Aorta (tissue), 5 donors: ENCODE measurements at places on chromosomes 7 and 10. TPM values are rescaled to one million over a fixed set of nuclear protein-coding genes. Genes with fewer than 3 reads are reported as not detected.

Gene NPFFR1
- 0.06 TPM for total RNA-seq

Gene CTAGE15
- total RNA-seq, result not detected

Gene HNRNPH3
- 106 TPM for total RNA-seq

Gene TAS2R3
- total RNA-seq, result 3.1 TPM
